MV-4-11 (cell line): ENCODE measurements at places on chromosomes 5 and 9.

- DNase-seq = no peak
Observed at GRCh38 chr5:126814721-126815404, 37.9 kb downstream of the LMNB1 start.

DNA sequence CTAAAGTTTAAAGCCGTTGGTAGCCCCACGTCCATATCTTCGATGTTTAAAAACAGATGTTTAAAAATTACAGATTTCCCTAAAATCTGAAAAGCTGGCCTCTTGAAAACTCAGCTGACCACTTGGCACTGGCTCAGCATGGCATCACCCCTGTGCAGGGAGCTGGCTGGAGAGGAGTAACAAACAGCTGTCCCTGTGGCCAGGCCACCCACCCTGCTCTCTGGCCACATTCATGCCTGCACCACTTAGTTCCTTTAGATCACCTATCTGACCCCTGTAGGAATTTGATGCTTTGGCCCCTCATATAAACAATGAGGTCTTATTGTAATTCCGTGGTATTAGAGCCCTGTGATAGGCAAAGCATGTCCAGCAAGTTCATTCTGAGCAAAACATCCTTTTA lies 107.5 kb downstream of the FRMD3 start:
- DNase-seq = no peak

- no peak for DNase-seq
Observed at GRCh38 chr5:138720840-138721239, 32.4 kb upstream of the CTNNA1 start.

- DNase-seq = no peak
Observed at GRCh38 chr9:18371141-18371540, 102.8 kb upstream of the ADAMTSL1 start.

DNA sequence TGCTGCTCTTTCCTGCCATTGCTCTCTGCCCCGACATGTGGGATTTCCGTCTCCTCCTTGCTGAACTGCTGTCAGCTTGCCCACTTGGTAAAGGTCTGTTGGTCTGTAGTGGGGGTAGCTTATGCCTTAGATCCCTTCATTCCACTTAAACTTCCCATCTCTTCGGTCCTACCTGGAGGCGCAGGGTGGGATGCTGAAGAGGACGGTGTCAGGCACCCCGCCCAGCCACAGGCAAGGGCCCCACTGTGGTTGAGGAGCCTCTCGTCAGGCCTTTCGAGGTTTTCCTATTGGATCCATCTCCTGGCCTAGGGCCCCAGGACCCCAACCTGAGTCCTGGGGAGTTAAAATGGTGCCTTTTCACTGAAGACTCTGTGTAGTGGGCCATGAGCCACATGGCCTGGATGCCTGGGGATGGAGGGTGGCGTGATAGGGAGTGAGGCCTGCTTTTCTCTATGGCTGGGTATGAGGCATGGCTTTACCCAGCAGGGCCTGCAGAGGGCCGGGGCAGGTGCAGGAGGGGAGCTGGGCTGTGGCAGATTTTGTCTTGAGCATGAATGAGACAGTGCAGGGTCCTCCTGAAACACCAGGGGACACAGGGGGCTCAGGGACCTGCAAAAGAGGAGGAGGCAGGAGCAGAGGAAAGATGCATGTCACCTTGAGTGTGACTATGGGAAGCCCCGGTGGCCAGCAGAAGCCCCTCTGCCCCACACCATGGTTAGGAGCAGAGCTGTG lies 25.8 kb upstream of the RNF130 start:
- no peak for DNase-seq
